HS-27A (cell line): ENCODE measurements at places on chromosomes 7 and 10.

- no peak for DNase-seq
Measured at GRCh38 chr10:126302826-126303665, 85.2 kb downstream of the ADAM12 start.

DNA sequence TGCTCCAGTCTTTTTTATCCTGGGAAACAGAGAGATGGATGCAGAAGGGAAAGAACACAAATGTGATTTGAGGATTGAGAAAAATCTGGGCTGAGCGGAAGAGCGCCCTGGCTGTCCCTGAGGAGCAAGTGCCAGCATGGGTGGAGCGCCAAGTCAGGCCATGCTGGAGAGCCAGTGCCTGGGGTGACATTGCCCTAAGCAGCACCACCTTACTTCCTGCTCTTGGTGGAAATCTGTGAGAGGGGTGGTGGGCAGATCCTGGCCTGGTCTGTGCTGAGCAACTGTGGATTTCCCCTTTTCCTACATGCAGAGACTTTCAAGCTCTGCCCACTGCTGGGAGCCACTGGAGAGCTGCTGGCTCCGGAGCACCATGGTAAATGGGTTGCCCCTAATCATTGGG lies 36.9 kb downstream of the DDIT4 start:
- no peak for DNase-seq

DNA sequence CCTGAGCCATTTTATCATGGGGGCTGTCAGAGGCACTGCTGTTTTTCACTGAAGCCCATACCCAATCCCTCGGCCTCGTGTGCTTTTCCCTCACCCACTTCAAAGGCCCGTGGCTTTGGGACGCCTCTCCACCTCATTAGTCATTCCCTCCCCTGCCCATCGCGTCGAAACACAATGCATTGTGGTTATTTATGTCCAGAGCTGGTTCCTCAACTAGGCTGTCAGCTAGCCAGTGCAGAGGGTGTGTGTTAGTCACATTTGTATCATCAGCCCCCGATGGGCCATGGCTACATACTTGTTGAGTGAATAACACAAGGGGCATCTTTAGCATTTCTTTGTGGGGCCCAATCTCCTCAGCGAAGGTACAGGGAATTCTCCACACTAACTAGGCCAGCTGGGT lies 3.8 kb upstream of the CRCP start:
- peak; percentile 93 for DNase-seq

GRCh38 chr10:33749067-33749735 lies 414.7 kb upstream of the NRP1 start:
- DNase-seq, result no peak

DNA sequence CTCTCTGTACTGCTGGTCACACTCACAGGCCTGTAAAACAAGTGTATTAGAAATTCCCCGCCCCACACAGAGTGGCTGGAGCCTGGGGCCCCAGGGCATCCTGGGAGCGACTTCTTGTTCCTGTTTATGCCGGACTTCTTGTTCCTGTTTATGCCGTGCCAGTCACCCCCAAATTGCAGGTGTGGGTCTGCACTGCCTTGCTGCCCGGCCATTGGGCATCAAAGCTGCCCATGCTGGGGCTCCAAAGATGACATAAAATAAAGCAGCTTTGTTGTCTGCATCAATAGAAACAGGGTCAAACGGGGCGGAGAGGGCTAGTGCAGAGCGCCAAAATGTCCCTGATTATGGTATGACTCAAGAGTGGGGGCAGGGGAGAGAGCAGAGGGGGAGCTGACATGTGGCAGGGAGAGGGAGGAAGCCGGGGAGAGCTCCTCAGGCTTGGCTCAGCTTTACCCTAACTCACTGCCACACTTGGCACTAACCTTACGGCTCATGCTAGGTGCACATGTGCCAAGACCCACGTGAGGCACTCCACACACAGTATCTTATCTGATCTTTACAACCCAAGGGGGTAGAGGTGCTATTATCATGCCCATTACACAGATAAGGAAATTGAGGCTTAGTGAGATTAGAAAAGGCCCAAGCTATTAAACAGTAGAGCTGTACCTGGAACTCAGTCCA lies 98.4 kb downstream of the PIP4K2A start:
- DNase-seq, result no peak

- DNase-seq, result no peak
Measured at GRCh38 chr10:636769-637168, 52.7 kb downstream of the DIP2C start.

- DNase-seq, result no peak
Measured at GRCh38 chr7:107744345-107744750, 406 bp downstream of the CBLL1 start.

- no peak for DNase-seq
Measured at GRCh38 chr7:75985518-75986146, 8.8 kb downstream of the TMEM120A start.

GRCh38 chr10:48545462-48546145 lies 59.3 kb downstream of the ARHGAP22 start:
- no peak for DNase-seq

DNA sequence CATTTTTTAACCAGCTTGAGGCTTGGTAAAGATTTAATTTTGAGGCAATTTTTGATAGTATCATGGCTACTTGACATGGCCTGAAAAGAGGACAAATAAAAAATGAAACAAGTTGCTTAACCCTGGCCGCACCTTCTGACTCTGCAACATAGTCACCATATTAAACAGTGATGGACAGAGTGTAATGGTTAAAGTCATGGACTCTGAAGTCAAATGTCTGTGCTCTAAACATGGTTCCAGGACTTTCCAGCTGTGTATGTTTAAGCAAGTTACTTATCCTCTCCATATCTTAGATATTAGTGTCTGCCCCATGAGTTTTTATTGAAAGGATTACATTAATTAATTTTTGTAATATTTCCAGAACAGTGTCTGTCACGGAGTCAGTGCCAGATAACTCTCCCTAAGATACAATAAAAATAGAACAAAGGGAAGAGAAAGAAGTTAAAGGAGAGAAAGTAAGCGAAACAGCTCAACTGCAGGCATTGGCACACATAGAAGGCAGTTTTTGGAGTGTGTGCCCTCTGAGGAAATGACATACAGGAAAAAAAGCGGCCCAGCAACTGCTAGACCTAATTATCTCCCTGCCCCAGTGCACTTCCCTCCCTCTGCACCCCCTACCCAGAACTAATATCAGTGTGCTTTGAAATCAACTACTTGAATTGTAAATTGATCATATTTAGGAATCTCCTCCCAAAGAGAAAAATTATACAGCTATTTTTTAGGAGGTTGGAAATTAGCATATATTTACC lies 65.3 kb downstream of the MACC1 start:
- DNase-seq, result no peak

GRCh38 chr7:145860809-145861208 lies 255.8 kb upstream of the CNTNAP2 start:
- DNase-seq, result no peak

- no peak for DNase-seq
Measured at GRCh38 chr7:41592794-41593193, 110.1 kb downstream of the INHBA start.

DNA sequence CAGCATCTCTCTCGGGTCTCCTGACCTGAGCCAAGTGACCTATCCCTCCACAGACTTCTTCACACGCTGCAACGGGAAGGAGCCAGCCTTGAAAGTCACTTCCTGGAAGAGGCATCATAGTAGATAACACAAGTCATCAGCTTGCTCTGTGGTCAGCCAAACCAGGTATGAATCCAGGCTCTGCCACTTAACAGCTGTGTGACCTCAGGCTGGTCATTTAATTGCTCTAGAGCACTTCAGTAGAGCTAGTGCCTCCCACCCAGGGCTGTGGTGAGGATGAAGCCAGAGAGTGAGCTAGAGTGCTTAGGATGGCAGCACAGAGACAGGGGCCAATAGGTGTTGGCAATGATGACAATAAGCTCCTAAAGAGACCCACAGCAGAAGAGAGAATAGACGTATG lies 247.7 kb upstream of the ZMIZ1 start:
- DNase-seq, result no peak

- DNase-seq, result no peak
Measured at GRCh38 chr10:128796396-128796912, 670.2 kb upstream of the MKI67 start.

- no peak for DNase-seq
Measured at GRCh38 chr10:97567891-97568290, 4.7 kb upstream of the ANKRD2 start.

GRCh38 chr7:142440219-142440905 lies 182.5 kb upstream of the PRSS58 start:
- DNase-seq, result peak; percentile 86

- no peak for DNase-seq
Measured at GRCh38 chr7:3482147-3482921, 181.3 kb downstream of the SDK1 start.

DNA sequence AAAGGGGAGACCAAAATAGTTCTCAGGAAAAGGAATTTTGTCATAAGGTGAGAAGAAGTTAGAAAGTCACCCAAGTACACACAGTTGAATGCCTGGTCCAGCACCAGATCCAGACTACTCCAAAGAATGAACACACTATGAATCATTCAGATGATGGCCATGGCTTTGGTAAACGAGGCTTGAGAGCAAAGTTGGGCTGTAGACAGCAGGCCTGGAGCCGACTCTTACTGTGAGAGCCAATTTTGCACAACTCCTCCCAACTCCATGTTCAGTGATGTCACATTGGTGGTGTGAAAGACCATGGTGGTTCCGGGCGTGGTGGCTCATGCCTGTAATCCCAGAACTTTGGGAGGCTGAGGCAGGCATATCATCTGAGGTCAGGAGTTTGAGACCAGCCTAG lies 131.6 kb downstream of the PKD1L1 start:
- DNase-seq, result no peak

DNA sequence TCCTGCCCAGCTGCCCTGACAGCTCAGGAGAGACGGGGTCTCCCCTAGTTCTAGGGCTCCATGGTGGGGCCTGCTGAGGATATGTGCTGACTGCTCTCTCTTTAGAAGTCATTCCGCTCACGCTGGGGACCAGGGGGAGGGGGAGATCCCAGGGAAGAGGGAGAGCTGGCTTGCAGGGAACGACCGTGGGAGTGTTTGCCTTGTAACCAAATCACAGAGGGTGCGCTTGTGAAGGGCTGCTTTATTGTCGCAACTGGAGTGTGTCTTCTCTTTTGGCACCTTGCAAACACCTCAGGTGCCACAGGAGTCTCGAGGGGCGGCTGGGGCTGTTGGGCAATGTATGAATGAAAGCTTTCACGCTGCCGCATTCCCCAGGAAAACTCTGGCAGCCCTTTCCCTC lies 531.3 kb upstream of the MKI67 start:
- DNase-seq, result no peak

DNA sequence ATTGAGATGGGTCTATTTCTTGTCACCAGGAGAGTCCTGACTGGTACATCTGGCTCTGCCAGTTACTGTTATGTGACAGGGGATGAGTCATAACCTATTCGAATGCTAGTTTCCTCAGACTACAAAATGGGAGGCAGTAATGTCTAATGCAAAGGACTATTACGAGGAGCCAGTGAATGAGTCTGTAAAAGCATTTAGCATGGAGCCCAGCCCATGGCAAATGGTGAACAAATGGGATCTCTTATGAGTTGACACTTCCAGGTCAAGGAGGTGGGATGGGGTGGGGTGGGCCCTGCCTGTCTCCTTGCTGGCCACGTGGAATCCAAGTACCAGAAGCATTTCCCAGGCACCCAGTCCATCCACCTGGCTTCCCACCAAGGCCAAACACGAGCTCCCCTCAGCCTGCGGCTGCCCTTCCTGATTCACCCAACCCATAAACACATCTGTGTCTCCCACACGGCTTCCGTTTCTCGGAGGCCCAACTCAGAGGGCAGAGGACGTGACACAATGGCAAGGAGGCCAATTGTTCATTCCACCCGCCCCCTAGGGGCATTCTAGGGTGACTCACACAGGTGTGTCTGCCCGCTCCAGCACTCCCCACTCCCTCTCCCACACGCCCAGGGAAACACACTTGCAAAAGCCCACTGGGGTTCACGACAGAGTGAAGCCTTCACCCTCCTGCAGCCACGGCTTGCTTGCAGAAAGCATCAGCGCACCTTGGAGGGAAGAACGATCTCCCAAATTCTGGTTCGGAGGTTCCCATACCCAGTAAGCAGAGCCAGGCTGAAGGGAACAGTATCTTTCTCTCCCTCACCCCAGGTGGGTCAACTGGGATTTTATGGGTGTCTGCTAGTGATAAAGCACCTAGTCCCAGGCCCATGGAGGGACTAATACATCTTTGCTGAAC lies 109.8 kb downstream of the SH3PXD2A start:
- DNase-seq, result no peak

- no peak for DNase-seq
Measured at GRCh38 chr7:107506674-107507339, 37.0 kb downstream of the GPR22 start.

DNA sequence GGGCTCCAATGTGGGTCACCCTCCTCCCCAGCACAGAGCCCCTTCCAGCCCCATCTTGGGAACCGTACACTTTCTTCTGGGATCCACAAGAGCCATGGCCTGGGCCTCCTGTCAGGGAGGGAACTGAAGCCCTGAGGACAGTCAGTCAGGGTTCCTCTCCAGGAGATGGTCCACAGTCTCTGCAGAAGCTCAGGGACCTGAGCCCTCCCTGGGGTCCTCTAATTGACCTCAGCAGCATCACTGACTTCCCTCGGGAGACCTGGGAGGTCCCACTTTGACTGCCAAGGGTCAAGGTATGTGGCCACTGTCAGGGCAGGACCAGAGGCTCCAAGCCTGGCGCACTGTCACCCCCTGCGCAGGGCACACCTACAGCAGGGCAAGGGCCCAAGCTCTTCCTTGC lies 32.3 kb downstream of the NOD1 start:
- no peak for DNase-seq

DNA sequence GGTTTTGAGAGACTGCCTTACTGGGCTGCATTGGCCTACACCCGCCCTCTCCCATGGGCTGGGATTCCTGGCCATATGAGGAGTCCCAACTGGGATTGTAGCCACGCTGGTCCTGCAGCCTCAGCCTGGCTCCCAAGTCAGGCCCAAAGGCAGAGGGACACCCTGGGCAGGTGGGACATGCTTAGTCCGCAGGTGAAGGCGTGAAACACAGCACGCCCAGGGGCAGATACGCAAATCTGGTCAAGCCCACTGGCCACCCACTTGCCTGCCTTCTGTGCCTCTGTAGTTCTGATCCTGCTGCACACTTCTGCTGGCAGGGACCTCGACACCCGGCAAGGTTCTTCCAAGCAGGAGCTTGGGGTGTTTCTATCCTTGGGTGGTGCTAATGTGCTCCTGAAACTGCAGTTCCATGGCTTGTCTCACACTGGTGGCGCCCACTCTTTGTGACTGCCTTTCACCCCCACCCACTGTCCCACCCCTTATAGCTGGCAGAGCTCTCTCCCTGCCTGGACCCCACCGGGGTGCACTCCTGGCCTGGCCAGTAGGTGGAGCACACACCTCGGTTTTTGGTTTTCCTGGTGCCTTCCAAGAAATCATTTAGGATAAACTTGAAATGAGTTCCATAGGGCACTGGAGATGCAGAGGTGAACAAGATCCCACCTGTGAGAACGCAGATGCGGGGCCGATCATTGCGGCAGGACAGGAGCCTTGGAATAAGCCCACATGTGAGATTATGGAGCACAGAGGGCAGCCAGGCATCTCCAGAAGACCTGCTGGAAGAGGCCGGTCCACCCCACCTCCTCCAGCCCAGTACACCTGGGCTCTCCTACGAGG lies 47.9 kb downstream of the MKI67 start:
- no peak for DNase-seq

- no peak for DNase-seq
Measured at GRCh38 chr7:158414486-158414961, 173.1 kb downstream of the PTPRN2 start.

- no peak for DNase-seq
Measured at GRCh38 chr10:44292390-44293002, 92.4 kb downstream of the CXCL12 start.
